ENCODE measurements at places on chromosomes 3 and 15.

GRCh38 chr3:4835616-4836043 lies 143.6 kb upstream of the BHLHE40 start:
- no peak for DNase-seq

GRCh38 chr3:177345049-177345972 lies 148.0 kb upstream of the TBL1XR1 start:
- peak; percentile 96 for DNase-seq

DNA sequence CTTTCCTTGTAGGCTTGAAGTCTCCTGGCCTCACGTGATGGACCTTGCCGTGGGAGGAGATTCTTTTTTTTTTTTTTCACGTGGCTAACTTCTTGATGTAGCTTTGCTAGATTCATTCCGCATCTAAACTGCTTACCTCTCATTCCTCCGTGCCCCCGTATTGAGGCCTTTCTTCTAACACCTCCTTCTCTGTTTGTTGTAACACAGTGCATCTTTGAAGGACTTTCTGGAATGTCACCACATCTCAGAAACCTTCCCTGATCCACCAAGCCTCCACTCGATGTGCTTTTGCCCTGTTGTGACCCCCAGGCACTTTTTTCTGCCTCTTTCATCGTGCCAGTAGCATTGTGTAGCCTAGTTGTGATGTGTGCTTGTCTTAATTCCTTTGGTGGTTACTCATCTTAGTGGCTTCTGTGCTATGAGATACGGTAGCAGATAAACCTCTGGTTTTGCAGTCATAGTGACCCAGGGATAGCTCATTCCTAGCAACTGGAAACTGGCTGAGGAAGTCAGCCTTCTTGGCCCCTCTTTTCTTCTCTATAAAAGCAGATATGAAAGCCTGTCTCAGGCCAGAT lies 1.6 kb upstream of the BNC1 start:
- DNase-seq, result peak; percentile 91

GRCh38 chr3:41846850-41847249 lies 115.1 kb downstream of the ULK4 start:
- no peak for DNase-seq

- DNase-seq, result no peak
Measured at GRCh38 chr3:163315786-163316185, 1762.5 kb downstream of the SI start.

DNA sequence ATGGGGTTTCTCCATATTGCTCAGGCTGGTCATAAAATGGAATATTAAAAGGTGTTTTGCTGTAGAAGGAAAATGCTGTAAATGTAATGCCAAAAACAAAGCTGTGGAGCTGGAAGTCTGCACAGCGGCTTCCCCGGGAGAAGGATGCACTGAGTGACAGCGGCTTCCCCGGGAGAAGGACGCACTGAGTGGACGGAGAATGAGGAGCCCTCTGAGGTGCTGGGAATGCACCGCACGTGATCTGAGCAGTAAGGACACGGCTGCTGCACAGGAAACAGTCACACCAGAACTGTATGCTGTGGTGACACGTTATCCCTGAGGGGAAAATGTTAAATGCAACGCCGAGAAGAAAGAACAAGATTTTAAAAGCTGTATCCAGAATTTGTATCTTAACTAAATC lies 24.6 kb downstream of the TNK2 start:
- DNase-seq, result no peak

- DNase-seq, result no peak
Measured at GRCh38 chr3:197580253-197580691, 24.5 kb upstream of the BDH1 start.

DNA sequence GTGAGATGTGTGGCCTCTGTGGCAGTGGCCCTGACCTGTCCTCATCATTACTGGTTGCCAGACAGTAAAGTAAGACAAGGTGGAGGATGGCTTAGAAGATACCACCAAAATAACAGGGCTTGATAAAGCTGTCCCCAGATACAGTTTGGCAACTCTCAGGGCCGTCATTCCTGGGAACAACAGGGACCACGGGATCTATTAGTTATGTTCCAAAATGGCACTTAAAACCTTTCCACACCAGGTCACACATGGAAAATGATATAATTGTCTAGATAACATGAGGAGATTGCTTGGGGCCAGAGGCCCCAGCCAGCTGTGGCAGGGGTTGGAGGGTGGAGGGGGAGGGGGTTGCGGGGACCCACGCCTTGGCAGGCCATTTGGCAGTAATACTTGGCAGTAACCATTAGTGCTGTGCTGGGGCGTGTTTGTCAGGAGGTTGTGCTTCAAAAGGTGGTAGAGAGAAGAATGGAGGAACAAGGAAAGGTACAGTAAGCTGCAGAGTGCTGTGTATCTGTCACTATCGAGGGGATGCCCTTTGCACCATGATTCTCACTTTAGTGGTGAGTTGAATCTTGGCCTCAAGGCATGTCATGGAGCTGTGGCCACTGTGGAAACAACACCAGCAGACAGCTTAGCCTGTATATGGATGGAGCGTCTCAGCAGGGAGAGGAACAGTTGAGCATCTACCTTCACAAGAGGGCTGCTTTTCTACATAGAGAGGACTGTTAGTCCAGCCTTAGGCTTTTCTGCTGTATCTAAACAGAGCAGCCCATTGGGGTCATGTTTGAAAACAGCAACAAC lies 14.0 kb downstream of the PLCL2 start:
- DNase-seq, result no peak

DNA sequence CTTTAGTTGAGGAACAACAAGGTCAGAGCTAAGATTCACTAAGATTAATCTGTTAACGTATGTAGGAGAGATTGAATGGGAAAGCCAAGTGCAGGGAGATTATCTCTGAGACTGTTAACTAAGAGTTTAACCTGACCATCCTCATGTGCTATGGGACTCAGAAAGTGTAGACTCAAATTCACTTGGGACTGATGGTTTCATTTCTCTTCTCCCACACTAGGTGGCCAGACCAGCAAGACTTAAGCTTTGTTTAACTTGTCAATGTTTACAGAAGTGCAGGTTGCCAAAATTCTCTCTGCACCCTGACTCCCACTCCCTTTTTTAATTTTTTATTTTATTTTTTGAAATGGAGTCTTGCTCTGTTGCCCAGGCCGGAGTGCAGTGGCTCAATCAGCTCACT lies 6.3 kb upstream of the HEXA start:
- DNase-seq, result no peak

DNA sequence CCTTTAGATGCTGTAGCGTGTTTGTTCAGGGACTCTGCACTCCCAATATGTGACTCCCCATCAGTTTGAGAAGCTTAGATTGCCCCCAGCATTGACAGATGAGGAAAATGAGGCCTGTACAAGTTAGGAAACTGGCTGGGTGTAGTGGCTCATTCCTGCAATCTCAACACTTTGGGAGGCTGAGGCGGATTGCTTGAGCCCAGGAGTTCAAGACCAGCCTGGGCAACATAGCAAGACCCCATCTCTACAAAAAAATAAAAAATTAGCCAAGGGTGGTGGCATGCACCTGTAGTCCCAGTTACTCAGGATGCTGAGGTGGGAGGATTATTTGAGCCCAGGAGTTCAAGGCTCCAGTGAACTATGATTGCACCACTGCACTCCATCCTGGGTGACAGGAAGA lies 14.0 kb upstream of the PTPN23 start:
- DNase-seq, result no peak

- peak; percentile 32 for DNase-seq
Measured at GRCh38 chr3:96863129-96863740, 48.8 kb downstream of the EPHA6 start.

GRCh38 chr3:28089527-28089897 lies 151.9 kb upstream of the CMC1 start:
- no peak for DNase-seq

DNA sequence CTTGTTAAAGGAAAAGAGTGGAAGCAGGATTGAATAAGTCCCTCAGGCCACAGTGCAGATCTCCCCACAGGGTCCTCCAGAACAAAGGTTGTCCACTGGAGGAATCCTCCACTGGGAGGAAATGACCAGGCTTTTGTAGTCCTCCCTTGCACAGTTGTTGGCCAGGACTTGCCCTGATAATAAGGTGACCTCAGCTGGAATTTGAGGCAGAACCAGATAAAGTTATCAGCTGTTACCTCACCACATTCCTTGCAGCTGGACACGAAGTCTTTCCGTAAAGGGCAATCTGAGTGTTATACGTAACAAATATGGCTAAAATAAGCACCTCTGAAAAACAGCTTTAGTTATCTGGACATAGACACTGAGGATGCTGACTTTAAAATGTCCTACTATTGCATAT lies 83.5 kb upstream of the NAALADL2 start:
- DNase-seq, result no peak

- DNase-seq, result no peak
Measured at GRCh38 chr3:197782230-197782629, 8.8 kb upstream of the LRCH3 start.

DNA sequence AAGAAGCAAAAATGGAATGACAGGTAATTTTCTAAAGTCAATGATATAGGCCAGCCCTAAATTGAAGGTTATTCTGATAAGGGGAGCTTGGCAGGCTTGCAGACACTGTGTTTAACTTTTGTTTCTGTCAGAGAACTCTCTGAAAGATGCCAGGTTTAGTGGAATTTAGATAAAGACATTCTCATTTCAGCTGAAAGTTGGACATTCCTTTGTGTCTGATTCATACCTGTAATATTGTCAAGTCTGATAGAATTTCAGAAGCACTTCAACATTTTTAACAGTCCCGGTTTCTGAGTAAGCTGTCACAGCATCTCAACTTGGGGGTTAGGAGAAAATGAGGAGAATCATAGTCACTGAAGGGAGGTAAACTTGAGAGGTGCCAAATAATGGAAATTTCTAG lies 84.0 kb downstream of the DIPK2A start:
- peak; percentile 70 for DNase-seq

GRCh38 chr3:73143821-73144237 lies 82.4 kb downstream of the EBLN2 start:
- DNase-seq, result peak; percentile 71

- no peak for DNase-seq
Measured at GRCh38 chr15:25800761-25801515, 62.2 kb downstream of the ATP10A start.

DNA sequence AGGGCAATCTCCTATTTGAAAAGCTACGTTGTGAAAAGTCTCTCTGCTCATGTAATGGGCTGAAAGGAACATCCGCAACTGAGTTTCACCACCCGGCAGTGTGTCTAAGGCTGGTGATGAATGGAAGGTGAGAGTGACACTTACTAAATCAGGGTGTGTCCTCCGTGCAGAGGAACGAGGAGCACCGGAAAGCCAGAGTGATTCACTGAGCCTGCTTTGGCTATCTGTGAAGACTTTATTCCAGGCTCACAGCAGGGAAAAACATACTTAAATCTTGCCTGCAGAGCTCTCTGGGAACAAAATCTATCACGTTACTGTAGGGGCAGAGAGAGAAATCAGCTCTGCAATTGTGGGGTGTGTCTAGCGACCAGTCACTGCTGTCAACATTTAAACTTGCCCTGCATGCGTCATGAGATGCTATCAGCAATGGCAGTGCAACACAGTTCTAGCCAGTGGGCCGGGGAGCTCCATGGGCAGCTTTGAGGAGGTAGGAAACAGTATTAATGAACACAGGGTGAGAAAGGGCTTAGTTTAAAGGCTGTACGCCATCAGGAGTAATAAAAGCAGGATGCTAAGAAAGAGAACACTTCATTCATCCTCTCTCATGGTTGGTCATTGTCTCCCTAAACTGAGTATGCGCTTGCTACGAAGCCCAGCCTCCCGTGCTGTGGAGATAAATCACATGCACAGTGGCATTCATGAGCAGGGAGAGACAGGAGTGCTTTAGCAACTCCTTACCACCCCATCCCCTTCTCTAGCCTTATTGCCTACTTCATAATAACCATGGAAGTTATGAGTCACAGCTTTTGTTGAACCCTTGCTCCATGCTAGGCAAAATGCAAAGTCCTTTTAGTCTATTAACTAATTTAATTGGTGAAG lies 542.7 kb upstream of the ADAMTS9 start:
- no peak for DNase-seq

DNA sequence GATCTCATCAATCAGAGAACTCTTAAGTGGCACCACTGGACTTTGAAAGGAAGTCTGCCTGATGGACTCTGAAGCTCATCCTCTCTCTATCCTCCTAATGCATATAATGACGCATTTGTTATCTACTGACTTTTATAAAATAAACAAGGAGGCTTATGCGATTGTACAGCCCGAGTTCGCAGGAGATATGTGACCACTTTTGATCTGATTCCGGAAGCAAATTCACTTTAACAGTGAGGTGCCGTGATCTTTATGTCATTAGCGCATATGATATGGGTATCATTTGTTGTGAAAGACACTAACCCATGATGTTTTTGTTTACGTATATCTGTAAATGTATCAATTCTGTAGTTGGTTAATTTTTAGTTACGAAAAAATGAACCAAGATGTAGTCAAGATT lies 427 bp upstream of the RNF111 start:
- no peak for DNase-seq

DNA sequence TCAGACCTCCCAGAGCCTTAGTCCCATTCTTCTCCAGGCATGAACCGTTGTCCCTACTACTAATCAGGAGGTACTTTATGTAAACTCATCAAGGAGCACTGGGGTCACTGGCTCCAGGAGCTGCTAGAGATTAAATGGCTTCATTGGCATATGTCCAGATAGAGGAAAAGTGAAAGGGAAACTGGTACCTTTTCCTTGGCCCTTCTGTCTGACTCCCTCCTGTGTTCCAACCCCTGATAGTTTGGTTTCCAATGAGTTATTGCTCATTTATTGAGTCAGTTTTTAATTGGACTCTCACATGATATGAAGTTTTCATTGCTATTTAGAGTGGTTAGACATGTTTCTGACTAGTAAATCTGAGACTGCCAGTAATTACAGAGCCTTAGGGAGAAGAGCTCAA lies 130.5 kb upstream of the BFSP2 start:
- DNase-seq, result no peak

DNA sequence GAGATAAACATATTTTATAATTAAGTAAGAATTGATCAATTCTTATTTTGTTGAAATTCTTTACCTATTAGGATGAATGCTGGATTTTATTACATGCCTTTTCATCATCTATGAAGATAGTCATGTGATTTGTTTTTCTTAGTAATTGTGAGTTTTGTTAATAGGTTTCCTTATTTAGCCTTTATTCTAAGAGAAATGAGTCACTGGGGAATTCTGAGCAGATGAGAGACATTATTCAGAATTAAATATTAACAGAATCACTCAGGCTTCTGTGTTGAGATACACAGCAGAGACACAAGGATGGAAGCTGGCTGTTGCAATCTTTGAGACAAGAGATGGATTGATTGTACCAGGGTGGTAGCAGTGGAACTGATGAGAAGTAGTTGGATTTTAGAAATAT lies 7.4 kb upstream of the ANO10 start:
- peak; percentile 33 for DNase-seq

DNA sequence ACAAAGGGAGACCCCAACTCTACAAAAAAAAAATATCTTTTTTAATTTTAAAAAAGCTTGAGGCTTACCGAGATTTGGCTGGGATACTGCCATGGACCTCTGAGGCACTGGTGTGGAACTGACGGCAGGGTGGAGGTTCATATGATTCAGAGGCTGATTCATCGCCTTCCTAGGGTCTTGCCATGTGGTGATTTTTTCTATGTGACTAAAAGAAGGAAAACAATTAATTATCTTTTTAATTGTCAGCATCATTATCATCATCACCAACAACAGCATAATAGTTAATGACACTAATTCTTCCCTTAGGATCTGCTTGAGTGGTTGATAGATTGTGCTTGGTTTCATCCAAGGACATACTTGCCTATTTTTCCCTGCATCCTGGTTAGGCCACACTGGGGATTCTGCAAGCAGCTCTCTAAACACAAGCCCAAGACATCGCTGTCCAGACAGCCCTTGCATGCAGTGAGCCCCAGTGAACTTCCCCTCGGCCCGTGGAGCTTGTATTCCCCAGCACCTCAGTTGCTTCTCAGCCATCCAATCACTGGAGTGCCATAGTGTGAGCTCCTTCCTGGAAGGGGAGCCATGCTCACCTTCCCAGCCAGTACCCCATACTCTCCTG lies 84.9 kb downstream of the WWTR1 start:
- peak; percentile 83 for DNase-seq

- DNase-seq, result peak; percentile 24
Measured at GRCh38 chr3:119469418-119470189, 841 bp downstream of the POGLUT1 start.
